ENCODE measurements at places on chromosomes 1 and 21.
A peak's percentile ranks its signal among the peaks of the same experiment; 100 is the strongest.

- no peak for DNase-seq
Observed at GRCh38 chr1:155205035-155205434, 2.7 kb downstream of the THBS3 start.

- DNase-seq: no peak
Observed at GRCh38 chr1:55061706-55062321, 22.5 kb downstream of the PCSK9 start.

GRCh38 chr1:36950604-36951291 lies 83.6 kb downstream of the GRIK3 start:
- DNase-seq: no peak

DNA sequence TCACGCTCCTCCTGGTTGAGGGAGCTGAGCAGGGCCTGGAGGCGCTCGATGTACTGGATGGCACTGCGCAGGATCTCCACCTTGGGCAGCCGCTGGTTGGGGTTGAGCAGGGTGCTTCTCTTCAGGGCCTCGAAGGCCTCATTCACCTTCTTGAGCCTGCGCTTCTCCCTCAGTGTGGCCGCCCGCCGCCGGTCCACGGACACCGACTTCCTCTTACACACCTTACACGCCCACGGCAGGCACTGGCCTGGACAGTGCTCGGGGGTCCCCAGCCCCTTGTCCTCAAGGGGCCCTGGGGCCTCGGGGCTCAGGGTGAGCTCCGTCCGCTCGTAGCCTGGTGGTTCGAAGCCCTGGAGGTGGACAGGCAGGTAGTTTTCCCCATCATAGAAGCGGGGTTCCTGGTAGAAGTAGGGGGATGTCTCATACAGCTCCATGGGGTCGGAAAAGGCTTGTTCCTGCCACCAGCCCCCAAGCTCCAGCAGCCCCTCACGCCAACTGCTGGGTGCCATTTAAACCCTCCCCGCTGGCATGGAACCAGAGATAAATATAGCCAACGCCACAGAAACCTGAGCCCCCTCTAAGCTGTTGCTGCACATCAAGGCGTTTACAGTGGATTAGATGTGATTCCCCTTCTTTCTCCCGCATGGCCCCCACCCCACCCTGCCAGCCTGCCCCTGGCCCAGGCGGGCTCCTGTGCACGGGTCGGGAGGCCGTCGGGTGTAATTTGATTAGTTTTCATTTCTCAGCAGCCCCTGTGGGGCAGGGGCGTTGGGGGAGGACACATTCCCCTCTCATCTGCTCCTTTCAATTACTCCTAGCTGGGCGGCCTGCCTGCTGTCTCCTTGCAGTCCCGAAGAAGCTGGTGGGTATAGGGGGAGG lies at the start of gene MYOG:
MYOG (minus strand) TSS at position 485 of the 879 bp plus-strand sequence; CDS start at position 434, 51 bp downstream.
- DNase-seq: peak; percentile 60

DNA sequence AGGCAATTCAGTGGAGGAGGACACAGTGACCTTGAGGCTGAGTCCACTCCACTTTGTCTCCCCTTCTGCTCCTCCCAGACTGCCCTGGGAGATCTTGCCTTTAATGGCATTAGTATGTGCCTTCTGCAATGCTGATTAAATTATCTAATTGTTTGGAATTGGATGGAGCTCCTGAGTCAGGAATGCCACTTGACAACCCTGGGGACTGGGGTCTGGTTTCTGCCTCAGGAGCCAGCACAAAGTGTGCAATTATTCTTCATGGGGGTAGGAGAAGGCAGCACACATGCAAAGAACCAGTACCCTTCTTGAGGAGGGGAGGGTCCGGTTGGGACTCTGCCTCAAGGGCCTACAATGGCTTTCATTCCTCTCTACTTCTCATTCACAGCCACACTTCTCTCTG lies 11.9 kb upstream of the PLXNA2 start:
- DNase-seq: no peak

GRCh38 chr1:29342983-29343382 lies 106.7 kb downstream of the PTPRU start:
- no peak for DNase-seq

- no peak for DNase-seq
Observed at GRCh38 chr1:234980645-234981396, 147.8 kb downstream of the TOMM20 start.

- DNase-seq: no peak
Observed at GRCh38 chr1:4699376-4700301, 45.2 kb downstream of the AJAP1 start.

DNA sequence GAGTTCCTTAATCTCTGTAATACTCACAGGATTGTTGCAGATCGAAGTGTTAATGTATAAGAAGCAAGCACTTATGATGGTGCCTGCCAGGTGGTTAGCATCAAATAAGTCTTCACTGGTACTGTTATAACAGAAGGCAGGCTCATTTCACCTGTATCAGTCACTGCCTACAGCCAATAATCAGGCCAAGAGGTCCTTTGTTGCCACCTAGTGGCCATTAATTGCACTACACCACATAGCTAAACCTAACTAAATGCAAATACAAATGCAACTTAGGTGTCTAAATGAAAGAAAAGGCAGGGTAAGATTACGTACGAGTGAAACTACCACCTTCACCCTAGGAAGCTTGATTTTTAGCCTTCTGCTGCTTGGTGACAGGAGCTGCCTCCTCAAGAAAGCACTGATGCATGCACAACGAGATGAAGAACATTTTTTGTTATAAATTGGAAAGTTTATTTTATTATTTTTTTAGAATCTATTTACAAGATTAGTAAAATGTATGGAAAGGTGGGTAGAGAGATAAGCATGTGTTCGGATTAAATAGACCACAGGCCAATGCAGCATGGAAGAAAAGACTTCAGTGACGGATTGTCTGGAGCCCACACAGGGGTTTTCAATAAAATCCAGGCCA lies 334.8 kb upstream of the CAMK1G start:
- no peak for DNase-seq

DNA sequence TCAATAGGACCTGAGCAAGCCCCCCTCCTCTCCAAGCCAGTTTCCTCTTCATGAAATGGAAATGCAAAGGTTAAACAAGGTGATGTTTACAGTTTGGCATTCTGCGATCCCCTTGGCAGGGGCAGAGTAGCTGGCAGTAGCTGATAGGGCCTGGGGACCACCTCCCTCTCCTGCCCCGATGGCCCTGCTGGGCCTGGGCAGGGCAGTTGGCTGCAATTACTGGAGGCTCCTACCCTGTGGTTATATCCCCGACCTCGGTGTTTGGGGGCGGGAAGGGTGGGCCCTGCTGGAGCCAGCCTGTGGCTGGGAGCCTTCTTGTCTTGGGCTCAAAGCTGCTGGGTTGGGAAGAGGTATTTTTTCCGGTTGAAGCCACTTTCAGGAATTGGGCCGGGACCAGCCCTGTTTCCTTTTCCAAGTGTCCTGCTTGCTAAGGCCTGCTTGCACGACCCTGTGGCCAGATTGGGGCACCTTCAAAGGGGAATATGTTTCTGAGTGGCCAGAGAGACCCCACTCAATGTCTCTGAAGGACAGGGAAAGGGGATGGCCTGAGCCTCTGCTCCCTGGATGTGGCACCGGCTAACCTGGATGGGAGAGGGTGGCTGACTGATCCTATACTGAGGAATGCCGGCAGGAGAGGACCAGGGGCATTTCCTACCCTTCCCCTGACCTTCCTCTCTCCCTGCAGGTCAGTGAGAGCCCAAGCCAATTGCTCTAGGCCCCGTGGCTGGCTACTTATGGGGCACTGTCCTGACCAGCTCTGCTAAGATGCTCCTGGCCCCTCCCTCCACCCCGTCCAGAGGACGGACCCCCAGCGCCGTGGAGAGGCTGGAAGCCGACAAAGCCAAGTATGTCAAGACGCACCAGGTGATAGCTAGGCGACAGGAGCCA lies 1.9 kb downstream of the FAM110D start:
- DNase-seq: no peak

GRCh38 chr1:17551755-17552234 lies 12.3 kb downstream of the ARHGEF10L start:
- no peak for DNase-seq

- no peak for DNase-seq
Observed at GRCh38 chr1:46646844-46647243, 21.3 kb downstream of the ATPAF1 start.

GRCh38 chr1:224427346-224427745 lies 7.3 kb downstream of the WDR26 start:
- no peak for DNase-seq

DNA sequence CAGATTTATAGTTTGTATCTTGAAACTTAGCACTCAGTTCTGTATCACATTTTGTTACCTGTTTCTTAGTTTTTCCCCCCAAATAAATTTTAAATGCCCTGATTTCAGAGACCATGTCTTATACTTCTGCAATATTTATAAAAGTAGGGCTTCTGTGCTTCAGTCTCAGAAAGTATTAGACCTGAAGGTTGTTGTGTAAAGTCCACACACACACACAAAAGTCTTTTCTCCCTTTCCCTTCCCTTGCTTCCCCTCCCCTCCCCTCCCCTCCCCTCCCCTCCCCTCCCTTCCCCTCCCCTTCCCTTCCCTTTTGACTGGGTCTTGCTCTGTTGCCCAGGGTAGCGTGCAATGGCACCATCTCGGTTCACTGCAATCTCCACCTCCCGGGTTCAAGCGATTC lies 41.0 kb upstream of the KCNK1 start:
- DNase-seq: no peak

- no peak for DNase-seq
Observed at GRCh38 chr1:155872527-155872926, 13.2 kb downstream of the SYT11 start.

DNA sequence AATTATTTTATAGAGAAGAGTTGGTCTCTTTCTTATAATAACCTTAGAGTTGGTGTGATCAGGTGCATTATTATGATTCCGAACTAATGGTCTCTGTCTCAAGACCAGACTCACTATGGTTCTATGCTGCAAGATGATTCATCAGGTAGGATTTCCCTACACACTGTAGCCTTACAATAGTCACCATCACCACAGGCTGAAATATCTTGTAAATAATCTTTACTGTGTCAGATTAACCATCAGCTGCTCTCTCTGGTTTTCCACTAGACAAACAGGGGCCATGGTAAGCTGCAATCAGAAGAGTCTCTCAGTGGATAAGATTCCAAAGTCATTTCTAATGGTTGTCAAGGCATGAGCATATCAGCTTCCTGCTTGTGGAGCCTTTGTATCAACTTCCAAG lies 4.4 kb upstream of the GBP4 start:
- DNase-seq: no peak

- no peak for DNase-seq
Observed at GRCh38 chr21:15445327-15445726, 284.5 kb upstream of the USP25 start.

DNA sequence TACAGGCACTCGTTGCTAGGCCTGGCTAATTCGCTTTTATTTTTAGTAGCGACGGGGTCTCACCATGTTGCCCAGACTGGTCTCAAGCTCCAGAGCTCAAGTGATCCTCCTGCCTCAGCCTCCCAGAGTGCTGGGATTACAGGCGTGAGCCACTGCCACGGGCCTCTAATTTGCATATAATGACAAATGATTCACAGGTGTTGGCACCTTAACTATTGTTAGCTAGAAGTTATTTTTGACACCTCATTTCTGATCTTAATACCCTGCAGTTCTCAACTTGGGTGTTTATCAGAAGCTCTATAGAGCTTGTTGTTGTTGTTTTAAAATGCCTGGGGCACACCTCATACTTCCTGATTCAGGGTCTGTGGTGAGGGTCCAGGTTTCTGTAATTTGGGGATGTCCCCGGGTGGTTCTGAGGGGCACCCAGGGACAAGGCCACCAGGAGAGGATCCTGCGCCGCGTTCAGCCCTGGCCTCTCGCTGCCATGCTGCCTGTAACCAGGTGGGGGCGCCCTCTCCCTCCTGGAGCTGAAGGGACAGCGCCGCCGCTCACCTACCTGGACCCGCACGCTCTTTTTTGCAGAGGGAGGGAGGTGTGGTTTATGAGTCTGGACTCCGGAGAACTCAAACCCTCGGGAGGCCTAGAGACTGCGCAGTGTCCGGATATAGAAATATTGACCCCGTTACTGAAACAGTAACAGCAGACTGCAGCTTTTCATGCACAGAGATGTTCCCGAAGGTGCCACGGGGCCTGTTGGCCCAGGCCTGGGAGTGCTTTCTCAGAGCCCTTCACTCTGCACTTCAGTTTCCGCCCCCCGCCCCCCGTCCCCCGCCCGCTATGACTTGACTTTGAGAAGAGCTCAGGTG lies 23.0 kb upstream of the NEK2 start:
- DNase-seq: peak; percentile 83

DNA sequence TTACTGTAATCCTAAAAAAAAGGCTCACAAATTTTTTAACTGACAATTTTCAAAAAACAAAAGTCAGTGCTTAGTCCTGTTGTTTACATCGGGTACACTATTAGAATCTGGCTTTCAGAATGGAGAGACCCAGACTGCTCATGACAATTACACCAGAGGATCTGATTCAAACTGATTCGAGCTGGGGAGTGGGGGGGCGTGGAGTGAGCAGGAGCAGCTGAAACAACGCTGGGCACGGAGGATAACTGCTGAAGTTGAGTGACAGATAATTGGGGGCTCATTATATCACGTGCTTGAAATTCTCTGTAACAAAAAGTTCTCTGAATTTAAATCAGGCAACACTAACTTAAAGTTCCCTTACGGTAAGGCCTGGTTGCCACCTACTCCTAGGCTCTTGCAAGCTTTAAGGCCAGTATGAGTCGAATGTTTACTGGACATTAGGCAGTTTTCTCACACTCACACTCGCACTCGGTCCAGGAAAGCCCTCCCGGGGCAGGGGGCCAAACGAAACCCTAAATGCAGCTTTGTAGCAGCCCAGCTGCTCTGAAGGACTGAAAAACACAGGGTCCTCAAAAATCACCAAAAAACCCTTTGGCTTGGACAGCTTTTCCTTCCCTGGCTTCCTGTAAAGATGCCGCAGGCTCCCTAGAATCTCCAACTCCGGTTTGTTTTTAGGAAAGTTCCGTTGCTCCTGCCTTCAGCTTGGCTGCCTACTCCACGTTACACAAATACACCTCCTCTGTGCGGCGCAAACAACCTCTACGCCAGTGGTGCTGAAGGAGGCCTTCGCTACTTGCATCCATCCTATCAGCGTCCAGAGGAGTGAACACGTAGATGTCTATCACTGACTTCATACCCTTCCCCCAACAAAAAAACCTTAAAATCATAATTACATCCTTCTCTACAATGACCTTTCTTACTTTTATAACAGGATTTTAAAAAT lies 42.9 kb downstream of the CAPZB start:
- no peak for DNase-seq

DNA sequence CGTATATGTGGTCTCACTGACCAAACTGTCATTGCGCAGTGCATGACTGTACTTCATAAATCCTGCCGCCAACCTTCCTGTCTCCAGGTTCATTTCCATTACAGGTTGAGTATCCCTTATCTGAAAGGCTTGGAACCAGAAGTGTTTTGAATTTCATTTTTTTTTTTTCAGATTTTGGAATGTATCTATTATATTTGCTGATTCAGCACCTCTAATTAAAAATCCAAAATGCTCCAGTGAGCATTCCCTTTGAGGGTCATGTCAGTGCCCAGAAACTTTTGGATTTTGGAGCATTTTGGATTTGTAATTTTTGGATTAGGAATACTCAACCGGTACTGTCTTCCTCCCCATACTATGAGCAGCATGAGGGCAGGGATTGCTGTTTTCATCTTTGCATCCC lies 30.7 kb upstream of the RBBP5 start:
- DNase-seq: no peak

DNA sequence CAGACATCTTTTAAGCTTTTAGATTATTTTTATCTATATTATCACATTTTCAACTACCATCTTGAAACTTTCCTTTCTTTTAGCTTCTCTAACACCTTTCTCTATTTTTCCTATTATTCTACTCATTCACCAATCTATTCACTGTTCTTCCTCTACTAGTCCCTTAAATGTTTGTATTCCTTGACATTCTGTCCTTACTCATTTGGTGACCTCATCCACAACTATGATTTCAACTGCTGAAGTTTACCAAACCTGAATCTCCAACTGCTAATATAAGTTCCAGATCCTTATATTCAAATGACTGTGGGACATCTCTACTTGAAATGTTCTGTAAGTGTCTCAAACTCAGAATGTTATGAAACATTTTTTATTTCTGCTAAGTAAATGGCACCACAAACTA lies 49.2 kb downstream of the TUT4 start:
- no peak for DNase-seq
